ENCODE measurements at places on chromosomes 6 and 20.
A peak's percentile ranks its signal among the peaks of the same experiment; 100 is the strongest.

- DNase-seq, result no peak
Measured at GRCh38 chr6:35136185-35136584, 5.0 kb downstream of the TCP11 start.

GRCh38 chr6:31540640-31541039, 1.2 kb downstream of the DDX39B start:
- no peak for DNase-seq

DNA sequence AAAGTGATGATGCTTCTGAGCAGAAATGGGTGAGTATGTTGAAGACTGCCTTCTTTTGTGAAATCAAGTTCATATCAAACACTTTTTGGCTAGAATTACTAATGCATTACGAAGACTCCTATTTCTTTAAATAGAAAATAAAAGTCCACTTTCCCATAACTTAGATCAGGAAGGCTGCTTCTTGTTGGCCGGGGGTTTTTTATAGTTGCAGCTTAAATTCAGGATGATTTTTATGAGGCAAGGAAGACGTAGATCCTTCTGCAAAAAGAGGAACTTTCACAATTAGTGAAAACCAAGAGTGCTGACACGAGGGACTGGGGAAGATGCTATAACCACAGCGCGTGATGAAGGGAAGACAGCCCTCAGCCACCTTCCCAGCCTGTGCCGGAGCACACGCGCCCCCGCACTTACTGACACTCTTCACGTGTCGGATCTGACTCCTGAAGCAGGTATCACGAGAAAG, 206.1 kb upstream of the PRDM1 start:
- peak; percentile 30 for DNase-seq

DNA sequence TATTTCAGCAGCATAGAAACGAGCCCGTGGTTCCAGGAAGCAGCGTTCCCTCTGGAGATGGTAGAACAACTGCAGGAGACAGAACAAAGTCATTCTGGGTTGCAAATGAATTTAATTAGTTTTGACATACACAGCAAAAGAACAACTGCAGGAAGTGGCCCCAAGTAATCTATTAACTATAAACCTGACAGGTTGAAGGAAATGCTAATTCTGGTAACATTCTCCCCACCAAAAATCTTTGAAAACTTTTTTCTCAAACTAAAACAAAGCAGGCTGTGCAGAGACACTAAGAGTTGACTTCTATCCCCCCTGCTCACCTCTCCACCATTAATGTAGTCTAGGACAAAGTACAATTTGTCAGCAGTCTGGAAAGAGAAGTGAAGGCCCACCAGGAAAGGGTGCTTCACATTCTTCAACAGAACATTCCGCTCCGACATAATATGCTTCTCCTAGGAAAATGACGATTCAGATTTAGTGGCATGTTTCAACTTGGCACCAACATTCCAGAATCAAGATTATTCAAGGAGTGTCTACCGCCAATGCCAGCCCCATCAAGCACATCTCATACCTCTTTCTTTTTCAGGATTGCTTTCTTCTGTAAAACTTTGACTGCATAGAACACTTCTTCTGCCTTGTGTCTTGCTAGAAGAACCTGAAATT, 120.4 kb upstream of the SLC2A12 start:
- no peak for DNase-seq

- no peak for DNase-seq
Measured at GRCh38 chr6:51655517-51655916, 431.9 kb downstream of the PKHD1 start.

- DNase-seq, result no peak
Measured at GRCh38 chr6:8839626-8840025, 404.3 kb upstream of the SLC35B3 start.

GRCh38 chr6:11132194-11132888, 20.8 kb upstream of the ERVFRD-1 start:
- no peak for DNase-seq

GRCh38 chr6:161410076-161410475, 136.2 kb upstream of the AGPAT4 start:
- DNase-seq, result no peak

DNA sequence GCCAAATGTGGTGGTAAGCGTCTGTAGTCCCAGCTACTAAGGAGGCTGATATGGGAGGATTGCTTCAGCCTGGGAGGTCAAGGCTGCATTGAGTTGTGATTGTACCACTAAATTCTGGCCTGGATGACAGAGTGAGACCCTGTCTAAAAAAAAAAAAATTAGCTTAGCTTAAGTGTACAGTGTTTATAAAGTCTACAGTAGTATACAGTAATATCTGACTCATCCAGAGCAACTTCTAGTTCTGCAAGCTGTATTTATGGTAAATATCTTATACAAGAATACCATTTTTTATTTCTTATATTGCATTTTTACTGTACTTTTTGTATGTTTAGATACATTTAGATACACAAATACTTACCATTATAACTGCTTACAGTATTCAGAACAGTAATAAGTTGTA, 58.1 kb downstream of the UQCC1 start:
- DNase-seq, result no peak

- DNase-seq, result no peak
Measured at GRCh38 chr20:59074456-59074855, 31.9 kb upstream of the PRELID3B start.

DNA sequence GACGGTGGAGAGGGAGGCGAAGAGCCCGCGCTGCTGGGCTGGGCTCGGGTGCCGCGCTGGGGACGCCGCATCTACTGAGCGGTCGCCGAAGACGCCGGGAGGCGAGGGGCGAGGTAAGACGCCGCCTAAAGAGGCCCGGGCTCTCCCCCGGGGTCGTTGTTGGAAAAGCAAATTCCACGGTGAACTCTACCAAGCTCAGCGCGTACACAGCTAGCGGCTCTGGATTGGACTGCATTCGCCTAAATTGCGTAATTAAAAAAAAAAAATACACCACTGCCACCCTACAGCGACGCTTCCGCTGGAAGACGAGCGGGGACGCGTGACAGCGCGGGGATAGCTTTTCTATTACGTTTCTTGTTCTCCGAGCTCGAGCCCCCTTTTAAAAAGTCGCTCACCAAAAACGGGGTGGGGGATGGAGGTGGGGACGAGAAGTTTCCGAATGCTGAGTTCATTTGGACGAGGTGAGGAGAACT, 92.0 kb upstream of the PRDM1 start:
- DNase-seq, result peak; percentile 66

GRCh38 chr6:96943555-96944215, 19.2 kb downstream of the KLHL32 start:
- no peak for DNase-seq

- DNase-seq, result peak; percentile 64
Measured at GRCh38 chr6:2738373-2738979, 12.2 kb downstream of the MYLK4 start.

DNA sequence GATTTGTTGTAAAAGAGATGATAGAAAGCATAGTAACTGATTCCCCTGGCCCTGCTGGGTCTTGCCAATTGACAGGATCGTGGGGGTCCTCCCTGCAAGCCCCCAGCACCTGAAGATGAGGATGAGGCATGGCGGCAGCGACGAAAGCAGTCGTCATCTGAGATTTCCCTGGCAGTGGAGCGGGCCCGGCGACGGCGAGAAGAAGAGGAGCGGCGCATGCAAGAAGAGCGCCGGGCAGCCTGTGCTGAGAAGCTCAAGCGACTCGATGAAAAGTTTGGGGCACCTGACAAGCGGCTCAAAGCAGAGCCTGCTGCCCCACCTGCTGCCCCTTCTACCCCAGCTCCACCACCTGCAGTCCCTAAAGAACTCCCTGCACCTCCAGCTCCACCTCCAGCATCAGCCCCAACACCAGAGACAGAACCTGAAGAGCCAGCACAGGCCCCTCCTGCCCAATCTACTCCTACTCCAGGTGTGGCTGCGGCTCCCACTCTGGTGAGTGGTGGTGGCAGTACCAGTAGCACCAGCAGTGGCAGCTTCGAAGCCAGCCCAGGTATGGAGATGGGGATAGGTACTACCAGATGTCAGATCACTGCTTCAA, 7.3 kb downstream of the PRRC2A start:
- no peak for DNase-seq

GRCh38 chr6:21084656-21085055, 508.9 kb upstream of the SOX4 start:
- DNase-seq, result no peak

- no peak for DNase-seq
Measured at GRCh38 chr6:158519300-158519699, 40.6 kb upstream of the TMEM181 start.

DNA sequence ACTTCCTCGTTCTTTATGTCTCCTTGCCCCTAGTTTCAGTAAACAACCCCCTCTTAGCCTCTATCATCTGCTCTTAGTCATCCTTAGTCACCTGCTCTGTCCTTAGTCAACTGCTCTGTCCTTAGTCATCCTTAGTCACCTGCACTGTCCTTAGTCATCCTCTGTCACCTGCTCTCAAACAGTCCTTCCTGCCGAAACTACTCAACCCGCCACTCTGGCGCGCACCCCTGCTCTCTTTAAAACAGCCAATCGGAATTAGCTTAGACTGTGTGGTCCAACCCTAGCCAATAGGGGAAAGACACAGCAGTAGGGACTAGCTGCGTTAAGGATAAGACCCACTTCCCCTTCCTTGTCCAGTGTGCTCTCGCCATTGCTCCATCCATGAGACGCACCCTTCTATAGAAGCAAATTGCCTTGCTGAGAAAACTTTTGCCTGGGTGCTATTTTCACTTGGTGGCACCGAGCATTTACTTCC, 73.9 kb downstream of the BACH2 start:
- DNase-seq, result no peak

DNA sequence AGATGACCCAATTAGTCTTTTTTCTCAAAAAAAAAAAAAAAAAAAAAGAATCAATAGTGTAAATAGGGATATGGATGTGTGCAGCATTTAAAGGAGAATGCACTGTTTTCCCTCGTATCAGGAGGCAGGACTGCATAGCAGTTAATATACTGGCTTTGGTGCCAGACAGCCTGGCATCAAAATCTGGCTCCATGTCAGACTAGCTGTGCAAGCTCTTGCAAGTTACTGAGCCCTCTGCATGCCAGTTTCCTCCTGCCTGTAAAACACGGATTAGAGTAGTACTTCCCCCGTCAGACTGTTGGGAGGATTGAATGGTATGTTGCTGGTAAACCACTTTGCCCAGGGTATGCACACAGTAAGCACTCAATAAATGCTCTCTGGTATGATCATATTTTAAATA, 594.2 kb upstream of the CHD6 start:
- DNase-seq, result no peak

DNA sequence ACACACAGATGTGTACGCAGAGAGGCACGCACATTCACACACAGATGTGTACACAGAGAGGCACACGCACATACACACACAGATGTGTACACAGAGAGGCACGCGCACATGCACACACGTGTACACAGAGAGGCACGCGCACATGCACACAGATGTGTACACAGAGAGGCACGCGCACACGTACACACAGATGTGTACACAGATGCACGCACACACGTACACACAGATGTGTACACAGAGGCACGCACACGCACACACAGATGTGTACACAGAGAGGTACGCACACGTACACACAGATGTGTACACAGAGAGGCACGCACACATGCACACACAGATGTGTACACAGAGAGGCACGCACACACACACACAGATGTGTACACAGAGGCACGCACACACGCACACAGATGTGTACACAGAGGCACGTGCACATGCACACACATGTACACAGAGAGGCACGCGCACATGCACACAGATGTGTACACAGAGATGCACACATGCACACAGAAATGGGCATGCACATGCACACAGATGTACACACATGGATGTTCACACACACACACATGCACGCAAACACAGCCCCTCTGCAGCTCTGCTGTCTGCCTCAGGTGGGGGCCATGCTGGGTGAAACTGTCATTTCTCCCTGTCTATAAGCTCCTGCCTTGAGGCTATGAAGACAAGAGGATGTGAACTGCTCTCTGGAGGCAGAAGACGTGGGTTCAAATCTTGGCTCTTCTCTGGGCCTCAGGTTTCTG, 14.3 kb upstream of the MYT1 start:
- DNase-seq, result no peak

DNA sequence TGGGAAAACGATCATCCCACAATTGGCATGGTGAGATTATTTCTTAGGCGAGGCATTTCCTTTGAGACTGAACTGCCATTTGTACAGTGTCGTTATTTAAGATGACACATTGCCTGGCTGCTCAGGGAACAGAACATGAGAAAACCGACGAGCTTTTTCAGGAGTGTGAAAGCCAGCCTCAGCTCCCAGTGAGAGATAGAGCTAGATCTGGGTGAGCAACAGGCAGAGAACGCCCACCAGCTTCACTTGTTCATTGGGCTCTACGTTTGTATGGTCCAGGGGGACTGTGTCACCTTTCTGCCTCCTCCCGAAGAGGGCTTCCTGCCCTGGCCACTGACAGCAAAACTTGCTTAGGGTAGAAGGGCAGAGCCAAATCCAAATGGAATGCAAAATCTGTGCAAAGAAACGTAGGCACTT, 378.1 kb downstream of the RNGTT start:
- no peak for DNase-seq

- DNase-seq, result no peak
Measured at GRCh38 chr20:44648068-44648467, 3.4 kb downstream of the ADA start.

All from CD4-positive, alpha-beta T cell treated with Interleukin-10 for 1 hour (primary cell).